Left kidney (tissue), 8 donors: ENCODE measurements at places on chromosomes 12 and 14.

DNA sequence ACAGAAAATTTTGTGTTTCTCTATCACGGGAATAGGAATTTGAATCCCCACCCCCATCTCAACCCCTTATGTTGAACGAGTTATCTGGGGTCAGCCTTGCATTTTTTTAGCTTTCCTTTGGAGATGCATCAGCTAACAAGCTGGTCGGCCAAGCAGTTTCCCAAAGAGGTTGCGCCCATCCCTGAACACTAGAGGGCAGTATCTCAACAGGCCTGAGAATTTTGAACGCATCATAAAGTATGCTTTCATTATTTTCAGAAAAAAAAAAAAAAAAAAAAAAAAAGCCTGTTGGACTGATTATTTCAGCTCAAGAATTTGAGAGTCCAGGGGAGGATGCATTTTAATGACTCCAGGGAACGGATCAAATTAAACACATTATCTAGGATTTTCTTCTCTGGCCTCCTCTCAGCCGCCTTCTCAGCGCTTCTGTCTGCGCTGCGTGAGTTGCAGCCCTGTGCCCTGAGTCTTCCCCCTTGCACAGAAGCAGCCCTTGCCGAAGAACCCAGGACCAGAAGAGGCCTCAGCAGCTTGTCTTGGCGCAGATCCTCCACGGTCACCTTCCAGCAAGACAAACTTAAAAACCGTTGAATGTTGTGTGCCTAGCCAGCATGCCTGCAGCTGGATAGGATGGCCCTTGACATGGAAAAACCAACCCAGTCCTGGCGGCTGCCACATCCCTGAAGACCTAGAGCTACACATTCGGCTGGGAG, 76.6 kb upstream of the GZMB start:
- peak; percentile 73 for DNase-seq

DNA sequence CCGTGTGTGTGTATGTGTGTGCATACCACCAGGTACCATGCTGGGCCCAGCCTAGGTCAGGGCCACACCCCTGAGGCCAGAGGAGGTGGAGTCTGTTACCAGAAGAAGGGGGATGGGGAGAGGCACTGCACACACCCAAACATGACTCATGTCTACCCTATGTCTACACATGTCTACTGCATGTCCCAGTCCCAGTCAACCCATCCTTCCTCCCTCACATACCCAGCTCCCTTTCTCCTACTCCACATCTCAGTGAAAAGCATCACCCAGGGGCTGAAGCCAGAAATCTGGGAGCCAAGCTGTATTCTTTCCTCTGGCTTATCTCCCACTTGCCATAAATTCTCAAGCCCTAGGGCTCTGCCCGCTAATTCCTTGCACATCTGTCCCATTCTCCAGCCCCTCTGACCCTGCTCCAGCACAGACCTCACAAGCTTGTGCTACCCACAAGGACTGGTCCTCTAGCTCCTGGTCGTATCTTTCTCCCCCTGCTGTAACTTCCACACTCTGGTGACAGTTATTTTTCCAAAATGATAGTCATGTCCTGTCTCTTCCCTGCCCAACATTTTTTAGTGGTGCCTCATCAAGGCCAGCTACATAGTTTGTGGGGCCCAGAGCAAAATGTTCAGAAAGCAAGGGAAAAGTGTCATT, 18.0 kb upstream of the APPL2 start:
- no peak for DNase-seq

- no peak for DNase-seq
Observed at GRCh38 chr12:89316705-89317139, 35.6 kb downstream of the DUSP6 start.

- no peak for DNase-seq
Observed at GRCh38 chr14:38138473-38139138, 69.1 kb upstream of the SSTR1 start.

DNA sequence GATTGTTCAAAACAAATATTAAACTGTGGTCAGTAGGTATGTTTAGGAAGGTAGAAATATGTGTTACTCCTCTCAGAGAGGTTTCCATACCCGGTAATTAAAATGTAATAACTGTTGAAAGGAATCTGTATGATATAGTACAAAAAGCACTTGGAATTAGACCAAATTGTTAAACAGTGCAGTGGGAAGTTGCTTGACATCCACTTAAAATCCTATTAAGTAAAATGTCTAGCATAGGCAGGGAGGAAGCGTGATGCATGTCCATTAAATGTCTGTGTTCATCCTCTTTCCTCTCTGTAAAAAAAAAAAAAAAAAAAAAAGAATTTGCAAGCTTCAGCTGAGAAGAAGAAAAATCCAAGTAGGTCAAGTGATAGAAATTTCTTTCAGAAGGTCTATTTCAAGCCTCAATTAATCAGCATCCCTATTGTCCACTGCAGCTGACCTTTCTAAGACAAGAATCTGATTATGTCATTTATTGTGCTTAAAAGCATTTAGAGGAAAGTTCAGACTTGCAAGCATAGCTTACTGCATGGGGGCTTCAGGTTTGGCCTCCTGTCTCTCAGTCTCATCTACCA, 265.6 kb upstream of the RGS6 start:
- DNase-seq = no peak

- DNase-seq = peak; percentile 71
Observed at GRCh38 chr14:87615822-87616679, 376.9 kb downstream of the GALC start.

DNA sequence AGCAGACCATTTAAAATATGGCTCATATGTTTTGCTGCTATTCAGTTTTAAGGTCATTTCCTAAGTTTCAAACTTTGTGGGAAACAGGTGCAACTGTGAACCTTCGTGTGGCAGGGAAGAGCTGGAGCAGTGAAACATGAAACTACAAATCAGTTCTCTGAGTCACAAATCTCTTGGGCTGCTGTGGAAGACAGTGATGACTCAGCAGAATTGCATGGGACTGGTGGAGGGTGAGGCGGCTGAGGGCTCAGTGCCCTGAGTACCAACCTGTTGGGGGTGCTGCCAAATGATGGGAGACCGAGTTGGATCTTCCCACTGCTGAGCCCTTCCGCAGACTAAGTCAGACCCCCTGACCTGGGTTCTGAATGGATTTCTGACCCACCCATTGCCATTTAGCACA, 8.4 kb upstream of the CALM1 start:
- no peak for DNase-seq

DNA sequence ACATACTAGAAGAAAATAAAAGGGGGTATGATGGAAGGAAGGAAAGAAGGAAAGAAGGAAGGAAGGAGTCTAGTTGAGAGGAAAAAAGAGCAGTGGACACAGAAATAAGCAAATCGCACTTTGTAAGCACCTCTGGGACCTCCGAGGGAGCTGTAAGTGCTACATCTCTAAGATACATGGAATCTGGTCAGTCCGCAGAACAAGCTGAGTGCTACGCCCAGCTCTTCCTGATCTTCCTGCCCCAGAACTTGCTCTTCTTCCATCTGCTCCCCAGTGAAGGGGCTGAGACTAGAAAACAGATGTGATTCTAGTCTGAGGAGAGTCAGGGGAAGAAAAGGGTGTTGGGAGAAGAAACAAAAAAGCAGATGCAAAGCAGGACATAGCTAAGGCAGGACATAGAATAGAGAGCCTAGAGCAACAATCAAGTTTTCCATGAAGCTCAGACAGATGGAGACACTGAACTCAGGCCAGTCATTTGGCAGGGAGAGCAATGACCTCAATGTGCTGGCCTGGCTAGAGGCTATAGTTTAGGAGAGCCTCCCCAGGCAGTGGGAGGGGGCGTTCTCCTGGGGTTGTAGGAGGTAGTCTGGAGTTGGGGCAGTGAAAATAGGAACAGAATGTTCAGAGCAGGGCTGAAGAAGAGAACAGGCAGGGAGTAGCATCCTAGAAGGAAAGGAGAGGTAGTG, 1.7 kb upstream of the MFAP5 start:
- DNase-seq = no peak

- DNase-seq = no peak
Observed at GRCh38 chr12:58225203-58225877, 284.0 kb downstream of the ATP23 start.

GRCh38 chr12:49019443-49020324, 1.1 kb upstream of the PRKAG1 start:
- DNase-seq = no peak

GRCh38 chr14:37901978-37902377, 305.7 kb upstream of the SSTR1 start:
- DNase-seq = no peak
